Stimulated activated CD4-positive, alpha-beta T cell treated with anti-CD3 and anti-CD28 coated beads, Interleukin-12 subunit alpha, Interleukin-12 subunit beta, amount 100 ng/mL, for 24 hours (primary cell): ENCODE measurements at places on chromosomes 12 and 14.
A peak's percentile ranks its signal among the peaks of the same experiment; 100 is the strongest.

GRCh38 chr14:93496856-93497741 lies 66.4 kb downstream of the UNC79 start:
- no peak for DNase-seq

- no peak for DNase-seq
Measured at GRCh38 chr12:84085046-84085445, 827.6 kb downstream of the SLC6A15 start.

DNA sequence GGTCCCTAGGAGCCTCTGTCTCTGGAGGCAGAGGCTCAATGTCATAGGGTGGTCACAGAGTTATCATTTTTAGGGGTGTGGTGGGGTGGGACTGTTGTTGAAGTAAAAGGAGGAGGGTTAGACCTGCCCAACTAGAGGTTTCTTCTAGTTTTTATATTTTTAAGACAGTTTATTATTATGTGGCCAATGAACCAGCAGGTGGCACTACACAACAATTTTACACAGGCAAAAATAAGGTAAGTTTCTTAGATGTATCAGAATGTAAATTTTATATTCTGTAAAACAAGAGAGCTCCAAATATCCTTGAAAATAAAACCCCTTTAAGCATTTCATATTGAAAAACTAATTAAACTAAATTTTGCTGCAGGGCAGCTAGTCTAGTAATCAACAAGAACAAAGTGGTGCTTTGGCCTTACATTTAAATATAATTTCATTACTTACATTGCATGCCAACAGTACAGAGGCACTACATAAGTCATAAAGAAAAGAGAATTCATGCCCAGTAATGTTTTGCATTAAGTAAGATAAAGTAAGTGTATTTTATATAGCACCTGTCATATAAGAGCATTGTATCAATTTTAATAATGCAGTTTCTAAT lies 22.2 kb upstream of the OVCH1 start:
- peak; percentile 6 for DNase-seq

GRCh38 chr12:11457996-11458645 lies 62.8 kb upstream of the PRB2 start:
- no peak for DNase-seq
